ENCODE measurements at places on chromosomes 4 and X. TPM values are rescaled to one million over a fixed set of nuclear protein-coding genes. Genes with fewer than 3 reads are reported as not detected.

Gene PAPSS1
- 72.0 TPM for total RNA-seq

Gene RHOXF1
- total RNA-seq: not detected

Gene GK2
- total RNA-seq: not detected

Gene RAB33A
- total RNA-seq: 0.91 TPM

Gene ADGRA3
- 36.2 TPM for total RNA-seq

Gene APOOL
- 17.4 TPM for total RNA-seq

- no peak for DNase-seq
These were observed 90.1 kb upstream of the RPL34 start for GRCh38 chr4:108529984-108530905.

GRCh38 chrX:30714138-30714537 is 60.9 kb downstream of the GK start:
- no peak for DNase-seq

- DNase-seq: no peak
These were observed 53.8 kb downstream of the FAM53A start for GRCh38 chr4:1630266-1630665.

DNA sequence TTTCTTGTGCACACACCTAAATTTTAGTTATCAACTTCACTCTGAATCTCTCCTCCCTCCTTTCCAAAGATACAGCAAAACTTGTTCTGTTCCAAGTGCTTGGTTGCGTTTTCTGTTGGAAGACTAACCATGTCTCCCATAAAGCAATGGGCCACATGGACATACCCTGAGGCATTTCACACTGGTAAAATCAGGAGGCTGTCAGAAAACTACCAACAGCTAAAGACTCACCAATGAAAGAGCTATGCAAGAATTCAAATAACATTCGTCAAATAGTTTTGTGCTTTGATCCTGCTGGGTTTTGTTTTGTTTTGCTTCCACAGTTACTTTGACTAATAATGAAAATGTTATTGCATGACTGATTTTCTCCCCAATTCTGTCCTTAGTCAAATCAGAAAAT is 46.0 kb downstream of the PHEX start:
- DNase-seq: no peak

- DNase-seq: no peak
These were observed 83.2 kb upstream of the SCML1 start for GRCh38 chrX:17654116-17654515.

Measured in endothelial cell of umbilical vein (primary cell).